Inflammatory macrophage treated with lipopolysaccharide for 4 hours (primary cell): ENCODE measurements at places on chromosomes 3 and 15.

DNA sequence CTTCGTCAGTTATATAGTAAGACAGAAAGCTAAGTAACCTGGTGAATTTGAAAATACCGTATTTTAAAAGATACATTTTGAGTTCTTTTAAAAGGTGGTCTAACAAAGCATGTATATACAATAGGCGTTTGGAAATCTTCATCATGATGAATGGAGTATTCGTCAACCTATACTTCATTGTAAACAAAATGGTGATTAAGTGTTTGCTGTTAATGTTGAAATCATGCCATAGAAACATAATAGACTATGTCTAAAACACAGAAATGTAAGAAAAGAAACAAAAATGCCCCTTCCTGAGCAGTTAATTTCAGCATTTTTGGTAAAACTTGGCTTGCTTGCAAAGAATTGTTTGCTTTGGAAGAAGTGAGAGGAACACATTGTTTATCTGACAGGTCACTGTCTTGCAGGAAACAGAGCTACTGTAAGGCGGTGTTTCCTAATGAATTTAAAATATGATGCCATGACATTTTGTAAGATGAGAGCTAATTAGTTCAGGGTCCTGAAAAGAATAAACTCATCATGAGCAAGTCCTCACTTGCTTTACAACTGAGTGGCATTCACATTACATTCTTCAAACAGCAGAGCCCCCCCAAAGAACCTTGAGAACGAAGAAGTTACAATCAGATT, 126.7 kb downstream of the SERPINI1 start:
- DNase-seq, result peak; percentile 54

- DNase-seq, result no peak
These were observed 2.3 kb downstream of the PLA2G4E start for GRCh38 chr15:42018306-42019224.

DNA sequence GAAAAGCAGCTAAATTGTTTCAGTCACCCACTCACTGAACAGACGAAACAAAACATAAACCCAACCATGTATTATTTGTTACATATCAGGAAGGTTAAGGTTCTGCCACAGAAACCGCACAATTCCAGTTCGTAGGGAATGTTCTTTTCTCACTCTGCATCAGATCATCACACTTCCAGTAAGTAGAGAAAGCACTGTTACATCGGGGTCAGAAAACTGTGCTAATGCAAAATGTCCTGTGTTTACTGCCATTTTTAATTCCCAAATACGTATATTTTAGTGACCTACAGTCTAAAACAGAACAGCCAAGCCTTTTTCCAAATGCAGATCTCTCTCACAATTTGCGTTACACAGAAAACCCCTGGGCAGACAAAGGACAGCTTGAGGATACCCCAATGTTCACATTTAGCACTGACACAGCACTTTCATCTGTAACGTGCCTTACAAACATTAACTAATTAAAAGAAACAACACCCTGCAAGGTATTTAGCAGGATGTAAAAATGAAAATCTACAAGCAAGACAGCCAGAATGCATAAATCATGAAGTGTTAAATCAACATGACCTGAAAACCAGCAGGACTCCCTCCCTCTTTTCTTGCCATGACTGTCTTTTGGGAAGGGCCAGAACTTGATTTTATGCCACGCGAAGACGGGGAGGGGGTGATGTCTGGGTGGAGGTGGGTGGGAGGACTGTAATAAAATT, 34.8 kb upstream of the SKIL start:
- DNase-seq, result no peak

DNA sequence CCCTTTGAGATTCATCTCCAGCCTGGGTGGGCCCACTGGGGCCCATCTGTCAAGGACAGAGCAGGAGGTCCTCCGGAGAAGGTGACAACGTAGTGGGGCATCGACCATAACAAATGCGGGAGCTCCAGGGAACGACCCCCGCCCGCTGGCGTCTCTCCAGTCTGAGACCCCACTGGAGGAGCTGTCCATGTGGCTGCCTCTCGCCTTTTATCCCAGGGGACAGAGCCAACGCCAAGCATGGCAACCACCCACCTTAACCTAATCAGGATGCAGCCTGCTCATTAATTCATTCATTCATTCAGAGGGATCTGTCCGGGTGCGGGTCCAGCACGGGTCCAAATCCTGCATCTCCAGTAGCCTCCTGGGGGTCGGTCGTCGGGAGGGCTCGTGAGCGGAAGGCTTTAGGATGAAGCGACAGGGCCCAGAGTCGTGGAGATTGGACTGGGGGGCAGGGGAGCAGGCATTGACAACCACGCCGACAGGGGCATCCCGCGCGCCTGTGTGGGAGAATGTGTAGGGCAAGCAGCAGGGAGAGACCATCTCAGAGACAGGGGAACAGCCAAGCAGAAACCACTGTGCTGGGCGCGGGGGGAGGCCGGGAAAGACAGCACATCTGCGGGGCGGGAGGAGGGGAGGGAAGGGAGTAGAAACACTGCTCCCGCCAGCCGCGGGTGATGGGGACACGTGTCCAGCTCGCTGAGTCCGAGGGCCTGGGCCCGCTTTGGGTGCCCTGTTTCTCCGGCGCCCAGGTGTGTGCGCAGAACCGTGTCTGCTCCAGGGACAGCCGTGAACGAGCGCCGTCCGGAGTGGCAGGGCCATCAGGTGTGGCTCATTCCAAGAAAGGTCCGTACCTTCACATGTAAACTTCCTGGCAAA, 1.9 kb downstream of the PIGZ start:
- no peak for DNase-seq

GRCh38 chr3:79344876-79345871, 422.6 kb downstream of the ROBO1 start:
- DNase-seq, result no peak

GRCh38 chr3:9878700-9879099, 1.4 kb downstream of the CIDEC start:
- DNase-seq, result no peak

GRCh38 chr3:13561376-13561775, 12.5 kb downstream of the FBLN2 start:
- DNase-seq, result no peak

DNA sequence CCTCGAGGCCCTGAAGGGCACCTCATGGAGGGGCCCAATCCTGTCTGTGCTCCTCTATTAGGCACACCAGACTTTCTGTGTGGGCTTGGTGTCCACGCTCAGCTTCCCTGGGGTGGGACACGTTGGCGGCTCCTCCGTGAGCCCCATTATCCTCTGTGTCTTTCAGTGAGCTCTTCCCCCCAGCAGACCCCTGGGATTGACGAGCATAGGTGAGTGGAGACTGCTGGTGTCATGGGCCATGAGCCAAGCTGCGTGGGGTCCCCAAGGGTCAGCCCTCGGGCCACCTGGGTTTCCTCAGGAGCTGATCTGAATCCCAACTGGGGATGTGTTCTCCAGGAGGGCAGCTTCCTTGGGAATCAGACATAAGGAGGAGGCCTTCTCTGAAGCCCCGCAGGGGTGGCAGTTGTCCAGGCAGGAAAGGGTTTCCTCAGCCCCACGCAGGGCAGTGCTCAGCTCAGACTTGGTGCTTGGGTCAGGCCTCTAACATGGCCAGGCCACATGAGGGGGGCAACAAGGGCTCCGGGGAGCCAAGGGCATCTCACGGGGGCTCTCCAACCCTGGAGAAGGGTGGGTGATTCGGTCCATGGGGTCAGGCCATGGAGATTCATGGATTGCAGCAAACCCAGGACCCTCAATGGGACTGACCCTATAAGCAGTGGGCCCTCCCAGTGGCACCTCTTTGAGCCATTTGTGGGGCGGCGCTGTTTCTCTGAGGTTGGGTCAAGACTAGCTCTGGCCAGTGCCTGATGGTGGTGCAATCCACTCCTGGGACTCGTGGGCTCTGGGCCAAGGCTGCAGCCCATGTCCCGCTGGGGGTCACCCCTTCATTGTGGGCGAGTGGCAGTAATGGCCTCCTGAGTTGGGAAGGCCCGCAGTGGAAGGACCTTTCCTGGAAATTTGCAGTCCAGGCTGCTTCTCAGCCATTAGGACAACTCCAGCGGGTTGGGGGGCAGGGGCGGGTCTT, 222.5 kb downstream of the SNRPN start:
- no peak for DNase-seq

DNA sequence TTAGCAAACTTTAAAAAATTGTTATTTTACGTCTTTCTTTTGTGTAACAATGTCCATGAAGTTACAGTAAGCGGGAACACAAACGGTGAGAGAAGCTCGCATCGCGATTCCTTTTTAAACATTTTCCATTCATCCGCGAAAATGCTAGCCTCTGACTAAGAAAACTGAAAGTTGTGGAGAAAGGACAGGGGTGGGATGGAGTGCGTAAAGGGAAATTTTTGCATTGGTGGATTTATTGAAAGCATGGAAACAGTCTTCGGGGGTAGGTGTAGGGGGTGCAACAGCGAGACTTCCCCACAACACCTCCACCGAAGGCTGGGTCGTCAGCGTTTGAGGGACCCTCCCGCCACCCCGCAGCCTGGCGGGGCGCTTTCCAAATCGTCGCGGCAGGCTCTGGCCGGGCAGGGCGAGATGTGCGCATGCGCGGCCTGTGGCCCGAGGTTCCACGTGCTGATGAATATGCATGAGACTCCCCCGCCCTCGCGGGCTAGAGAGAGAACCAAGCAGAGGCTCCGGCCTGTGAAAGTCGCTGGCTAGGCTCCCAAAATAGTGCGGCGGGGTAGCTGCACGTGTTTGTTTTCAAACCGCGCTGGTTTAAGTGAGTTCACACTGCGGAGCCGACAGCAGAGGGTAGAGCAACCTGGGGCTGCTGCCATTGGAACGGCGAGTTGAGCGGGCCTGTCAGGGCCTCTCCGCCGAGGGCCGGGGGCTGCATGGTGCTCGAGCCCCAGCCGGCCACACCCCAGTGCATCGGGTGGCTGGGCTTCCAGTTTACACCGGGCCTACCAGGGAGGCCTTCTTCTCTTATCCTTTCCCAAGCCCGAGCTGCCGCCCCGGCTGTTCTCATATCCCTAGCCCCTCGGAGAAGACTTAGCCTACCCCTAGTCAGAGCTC, 9.9 kb downstream of the ZIC1 start:
- no peak for DNase-seq

DNA sequence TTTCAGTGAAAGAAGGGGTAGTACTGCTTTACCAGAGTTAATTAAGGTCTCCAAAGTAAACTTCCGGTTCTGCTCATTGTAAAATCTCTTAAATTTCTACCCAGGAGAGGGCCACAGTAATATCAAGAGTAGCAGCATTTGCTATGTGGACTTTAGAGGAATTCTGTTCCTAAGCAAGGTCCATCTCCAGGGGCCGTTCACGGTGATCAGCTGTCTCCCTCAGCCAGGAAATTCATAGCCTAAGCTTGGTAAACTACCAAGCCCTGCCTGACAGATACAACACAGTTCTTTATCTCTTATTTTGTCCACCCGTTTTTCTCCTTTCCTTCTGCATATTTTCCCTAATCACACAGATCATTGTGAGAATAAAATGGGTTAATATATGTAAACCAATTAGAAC, 2.3 kb downstream of the DUT start:
- DNase-seq, result no peak

DNA sequence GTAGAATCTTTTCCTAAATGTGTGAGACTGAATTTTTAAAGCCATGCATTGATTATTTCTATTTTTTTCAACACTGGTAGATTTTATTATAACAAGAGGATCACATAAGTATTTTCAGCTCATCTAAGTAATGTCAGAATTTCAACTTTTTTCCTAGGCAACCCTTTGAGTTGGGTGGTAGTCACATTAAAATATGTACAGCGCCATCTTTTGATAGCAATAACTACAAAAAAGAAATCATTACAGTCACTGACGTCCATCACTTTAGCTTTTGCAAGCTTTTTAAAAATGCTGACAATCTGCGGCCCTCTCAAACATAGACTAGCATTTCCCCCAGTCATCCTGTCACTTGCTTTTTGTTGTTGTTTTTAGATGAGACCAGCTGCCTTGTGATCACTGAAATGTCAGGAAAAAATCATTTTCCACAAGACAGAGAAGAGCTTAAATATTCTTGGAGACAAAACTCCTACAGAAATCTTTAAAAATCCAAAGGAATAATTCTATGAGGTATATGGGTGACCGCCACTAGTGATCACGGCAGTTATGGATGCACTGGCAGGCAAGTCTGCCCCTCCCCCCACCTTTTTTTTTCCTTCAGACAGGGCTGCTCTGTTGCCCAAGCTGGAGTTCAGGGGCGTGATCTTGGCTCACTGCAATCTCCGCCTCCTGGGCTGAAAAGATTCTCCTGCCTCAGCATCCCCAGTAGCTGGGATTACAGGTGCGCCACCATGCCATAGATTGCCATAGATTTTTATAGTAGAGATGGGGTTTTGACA, 384.0 kb upstream of the KCNMB2 start:
- DNase-seq, result no peak

GRCh38 chr15:52005748-52006701, 13.0 kb upstream of the MAPK6 start:
- DNase-seq, result peak; percentile 76

DNA sequence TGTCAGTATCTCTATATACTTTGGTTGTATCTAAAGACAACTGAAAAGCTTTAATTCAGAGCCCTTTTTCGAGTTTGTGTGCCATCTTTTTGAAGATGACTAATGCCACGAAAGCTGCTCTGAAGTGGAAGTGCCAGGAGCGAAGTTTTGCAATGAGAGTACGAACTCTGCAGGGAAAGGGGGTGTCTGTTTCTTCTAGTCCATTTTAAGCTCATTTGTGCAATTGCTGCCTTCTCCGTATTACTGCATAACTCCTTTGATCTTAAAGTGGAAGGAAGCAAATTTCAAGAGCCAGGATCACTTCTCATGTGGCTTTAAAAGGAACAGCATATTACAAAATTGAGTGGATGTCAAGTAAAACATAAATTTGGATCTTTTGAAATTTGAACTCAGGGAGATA, 245.3 kb downstream of the FEZF2 start:
- DNase-seq, result peak; percentile 17

DNA sequence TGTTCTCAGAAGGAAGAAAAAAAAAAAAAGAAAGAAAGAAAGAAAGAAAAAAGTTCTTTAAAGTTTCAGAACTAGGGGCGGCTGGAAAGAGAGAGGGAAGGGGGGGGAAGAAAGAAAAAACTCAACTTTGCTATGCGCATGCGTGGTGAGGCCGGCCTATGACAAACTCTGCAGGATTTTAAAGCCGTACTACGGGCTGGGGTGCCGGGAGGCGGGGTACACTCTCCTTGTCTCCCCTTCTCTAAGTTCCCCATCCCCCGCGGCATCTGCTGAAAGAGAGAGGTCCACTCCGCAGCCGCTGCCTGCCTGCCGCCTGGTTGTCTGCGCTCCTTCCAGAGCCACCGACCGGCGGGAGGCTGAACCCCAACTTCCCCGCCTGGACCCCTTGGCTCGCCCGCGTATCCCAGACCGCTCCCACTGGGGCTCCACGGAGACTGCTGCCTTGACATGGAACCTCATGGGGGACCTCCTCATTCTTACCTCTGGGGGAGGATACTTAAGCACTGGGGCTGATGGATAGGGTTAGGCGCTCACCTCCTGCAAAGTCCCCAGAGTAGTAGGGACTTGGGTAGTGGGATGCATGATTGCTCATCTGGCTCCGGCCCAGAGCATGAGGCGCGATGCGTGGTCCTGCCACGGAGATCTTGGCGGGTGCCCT, 1.4 kb upstream of the WNT5A start:
- peak; percentile 43 for DNase-seq

- DNase-seq, result no peak
These were observed 122.5 kb downstream of the CHST2 start for GRCh38 chr3:143242101-143242500.
